Natural killer cell (primary cell): ENCODE measurements at places on chromosomes 2 and 18. TPM values are rescaled to one million over a fixed set of nuclear protein-coding genes. Genes with fewer than 3 reads are reported as not detected.

Gene CEP76
- 9.8 TPM for total RNA-seq

GRCh38 chr18:56637176-56637575 is 1.2 kb downstream of the TXNL1 start:
- no peak for DNase-seq
- H3K4me1 ChIP-seq: peaks cover 9% of the 10 kb centered on the region
- H3K36me3 ChIP-seq: no peaks in the 10 kb centered on the region
- H3K27ac ChIP-seq: peak overlapping the region; percentile 96
- H3K27me3 ChIP-seq: no peaks in the 10 kb centered on the region

DNA sequence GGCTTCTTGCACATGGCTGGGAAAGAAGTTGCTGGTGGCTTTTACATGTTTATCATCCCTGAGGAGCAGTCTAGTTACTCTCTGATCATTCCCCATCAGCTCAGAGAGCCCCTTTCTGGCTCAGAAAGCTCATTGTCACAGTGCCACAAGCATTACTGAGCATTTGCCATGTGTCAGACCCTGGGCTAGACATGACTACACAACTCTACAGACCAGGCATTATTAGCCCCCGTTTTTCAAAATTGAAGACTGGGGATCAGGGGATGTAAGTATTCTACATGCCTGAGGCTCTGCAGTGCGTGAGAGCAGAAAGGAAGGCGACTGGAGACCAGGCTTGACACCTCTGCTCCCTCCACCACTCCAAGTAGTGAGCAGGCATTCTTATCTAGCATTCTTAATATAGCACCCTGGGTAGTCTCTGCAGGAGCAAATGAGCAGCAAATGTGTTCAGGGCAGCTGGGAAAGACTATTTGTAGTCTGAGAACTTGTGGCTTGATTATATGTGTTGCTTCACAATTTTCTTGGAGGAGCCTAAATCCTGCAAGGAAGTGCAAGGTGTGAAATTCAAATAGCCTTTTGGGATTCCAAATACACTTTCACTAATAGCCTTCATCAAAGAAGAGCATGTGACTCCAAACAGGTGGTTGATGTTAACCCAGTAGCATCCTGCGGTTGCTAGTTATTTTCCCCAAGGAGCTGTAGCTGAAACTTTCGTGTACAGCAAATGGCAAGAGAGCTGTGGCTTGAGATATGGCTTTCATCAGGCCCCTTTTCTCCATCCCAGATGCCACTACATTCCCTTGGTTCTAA is 143.2 kb downstream of the DDX1 start:
- H3K4me1 ChIP-seq: no peaks in the 10 kb centered on the region
- H3K27me3 ChIP-seq: no peaks in the 10 kb centered on the region
- H3K36me3 ChIP-seq: no peaks in the 10 kb centered on the region
- DNase-seq: no peak
- no peak overlapping the region for H3K4me3 ChIP-seq

DNA sequence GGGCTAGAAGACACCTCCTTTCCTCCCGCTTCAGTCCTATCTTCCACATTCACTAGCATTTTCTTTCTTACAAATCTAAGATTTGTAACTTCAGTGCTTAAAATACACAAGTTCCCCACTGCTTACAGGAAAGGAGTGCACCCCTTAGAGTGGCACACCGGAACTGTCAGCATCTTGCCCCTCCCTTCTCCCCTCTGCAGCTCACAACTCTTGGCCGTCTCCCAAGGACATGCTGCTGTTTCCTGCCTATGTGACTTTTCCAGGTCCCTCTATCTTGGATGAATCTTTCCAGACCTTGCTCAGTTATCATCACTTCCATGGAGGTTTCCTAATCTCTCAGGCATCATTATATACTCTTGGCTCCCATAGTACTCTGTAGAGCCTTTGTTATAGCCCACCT is 334.8 kb downstream of the CELF4 start:
- DNase-seq: no peak
- H3K27me3 ChIP-seq: no peaks in the 10 kb centered on the region
- no peaks in the 10 kb centered on the region for H3K36me3 ChIP-seq
- no peak overlapping the region for H3K27ac ChIP-seq
- no peaks in the 10 kb centered on the region for H3K4me1 ChIP-seq
- no peak overlapping the region for H3K4me3 ChIP-seq

- no peaks in the 10 kb centered on the region for H3K36me3 ChIP-seq
- H3K4me3 ChIP-seq: no peak overlapping the region
- H3K27me3 ChIP-seq: no peaks in the 10 kb centered on the region
- H3K4me1 ChIP-seq: no peaks in the 10 kb centered on the region
- no peak for DNase-seq
Measured at GRCh38 chr2:19631871-19632270, 269.9 kb downstream of the TTC32 start.

- no peak for DNase-seq
- no peak overlapping the region for H3K4me3 ChIP-seq
- no peaks in the 10 kb centered on the region for H3K4me1 ChIP-seq
- H3K27me3 ChIP-seq: no peaks in the 10 kb centered on the region
- no peak overlapping the region for H3K27ac ChIP-seq
- no peaks in the 10 kb centered on the region for H3K36me3 ChIP-seq
Measured at GRCh38 chr18:26487437-26487836, 60.9 kb downstream of the KCTD1 start.

- H3K27ac ChIP-seq: no peak overlapping the region
- no peaks in the 10 kb centered on the region for H3K4me1 ChIP-seq
- H3K4me3 ChIP-seq: no peak overlapping the region
Measured at GRCh38 chr2:229378386-229378785, 107.3 kb upstream of the PID1 start.

GRCh38 chr2:3449086-3449485 is 69.6 kb downstream of the TRAPPC12 start:
- no peak overlapping the region for H3K4me3 ChIP-seq
- no peaks in the 10 kb centered on the region for H3K4me1 ChIP-seq
- H3K27ac ChIP-seq: no peak overlapping the region
- peaks cover 52% of the 10 kb centered on the region for H3K36me3 ChIP-seq
- H3K27me3 ChIP-seq: no peaks in the 10 kb centered on the region

GRCh38 chr2:111032721-111033429 is 87.8 kb upstream of the BCL2L11 start:
- no peaks in the 10 kb centered on the region for H3K36me3 ChIP-seq
- H3K27ac ChIP-seq: no peak overlapping the region
- no peak overlapping the region for H3K4me3 ChIP-seq
- no peak for DNase-seq

DNA sequence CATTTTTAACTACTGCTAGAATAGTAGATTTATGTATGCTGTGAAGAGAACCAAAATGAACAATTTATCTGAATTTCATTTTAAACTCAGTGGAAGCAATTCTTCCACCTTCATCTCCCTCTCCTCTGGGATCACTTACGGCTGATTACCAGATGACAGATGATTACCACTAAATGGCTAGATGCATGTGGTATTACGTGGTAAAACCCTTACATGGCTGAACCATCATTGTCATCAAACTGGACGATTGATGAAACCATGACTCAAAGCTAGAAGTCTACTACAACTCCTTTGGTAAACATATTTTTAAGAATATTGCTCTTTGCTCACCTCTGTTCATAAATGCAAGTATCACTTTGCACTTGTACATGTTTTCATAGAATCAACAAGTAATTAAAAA is 48.5 kb upstream of the DOCK10 start:
- H3K36me3 ChIP-seq: no peaks in the 10 kb centered on the region
- H3K4me1 ChIP-seq: no peaks in the 10 kb centered on the region
- no peak for DNase-seq
- H3K27me3 ChIP-seq: no peaks in the 10 kb centered on the region

DNA sequence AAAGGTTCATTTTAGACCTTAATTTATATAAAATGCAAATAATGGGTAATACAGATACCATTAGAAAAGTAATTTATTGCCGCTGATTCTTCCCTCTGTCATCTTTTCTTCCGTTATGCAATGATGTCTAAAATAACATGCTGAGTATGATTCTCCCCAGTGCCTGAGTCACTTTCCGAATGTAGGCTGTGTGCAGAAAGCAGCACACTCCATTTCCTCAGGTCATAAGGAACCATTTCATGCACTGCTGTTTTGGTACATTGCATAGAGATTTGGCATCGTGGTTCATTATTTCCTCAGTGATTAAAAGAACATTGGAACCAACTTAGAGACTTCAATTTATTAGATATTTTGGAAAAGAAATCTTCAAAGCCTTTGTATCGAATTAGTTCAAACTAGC is 173.5 kb downstream of the CDH2 start:
- no peaks in the 10 kb centered on the region for H3K36me3 ChIP-seq
- no peak overlapping the region for H3K27ac ChIP-seq
- no peak overlapping the region for H3K4me3 ChIP-seq

Gene WDR12
- 7.8 TPM for total RNA-seq

Gene ZNG1B
- 26.7 TPM for total RNA-seq

Gene PLA2R1
- not detected for total RNA-seq

Gene TXNDC2
- total RNA-seq: not detected

DNA sequence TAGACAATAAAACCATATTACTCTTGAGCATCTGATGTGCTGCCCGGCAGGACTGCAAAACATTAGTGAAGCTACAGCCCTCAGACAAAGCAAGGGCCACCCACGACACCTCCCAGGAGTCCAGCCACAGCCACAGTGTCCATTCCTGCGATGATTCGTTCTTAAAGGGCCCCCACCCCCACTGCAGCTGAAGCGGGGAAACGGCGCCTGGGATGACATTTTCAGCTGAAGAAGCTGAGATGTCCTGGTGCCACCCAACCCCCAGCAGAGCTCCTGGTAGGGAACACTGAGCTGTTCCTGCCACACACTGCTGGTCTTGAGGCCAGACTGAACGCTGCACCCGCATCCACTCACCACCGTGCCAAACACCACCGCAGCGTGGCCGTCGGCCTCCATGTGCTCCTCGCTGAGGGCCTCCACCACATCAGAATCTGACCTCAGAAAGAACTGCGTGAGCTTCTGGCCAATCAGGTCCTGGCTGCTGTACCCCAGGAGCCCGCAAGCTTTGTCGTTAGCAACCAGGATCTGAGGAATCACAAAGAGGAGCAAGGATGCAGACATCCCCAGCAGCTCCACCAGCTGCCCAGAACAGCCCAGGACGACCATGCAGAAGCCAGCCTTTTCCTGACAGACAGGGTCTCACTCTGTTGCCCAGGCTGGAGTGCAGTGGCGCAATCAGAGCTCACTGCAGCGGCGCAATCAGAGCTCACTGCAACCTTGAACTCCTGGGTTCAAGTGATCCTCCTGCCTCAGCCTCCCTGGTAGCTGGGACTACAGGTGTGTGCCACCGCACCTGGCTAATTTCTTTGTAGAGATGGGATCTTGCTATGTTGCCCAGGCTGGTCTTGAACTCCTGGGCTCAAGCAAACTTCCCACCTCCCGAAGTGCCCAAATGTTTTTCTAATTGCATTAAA is 9.5 kb downstream of the PASK start:
- no peak overlapping the region for H3K4me3 ChIP-seq
- peaks cover 7% of the 10 kb centered on the region for H3K36me3 ChIP-seq
- H3K4me1 ChIP-seq: no peaks in the 10 kb centered on the region
- no peaks in the 10 kb centered on the region for H3K27me3 ChIP-seq
- DNase-seq: no peak

DNA sequence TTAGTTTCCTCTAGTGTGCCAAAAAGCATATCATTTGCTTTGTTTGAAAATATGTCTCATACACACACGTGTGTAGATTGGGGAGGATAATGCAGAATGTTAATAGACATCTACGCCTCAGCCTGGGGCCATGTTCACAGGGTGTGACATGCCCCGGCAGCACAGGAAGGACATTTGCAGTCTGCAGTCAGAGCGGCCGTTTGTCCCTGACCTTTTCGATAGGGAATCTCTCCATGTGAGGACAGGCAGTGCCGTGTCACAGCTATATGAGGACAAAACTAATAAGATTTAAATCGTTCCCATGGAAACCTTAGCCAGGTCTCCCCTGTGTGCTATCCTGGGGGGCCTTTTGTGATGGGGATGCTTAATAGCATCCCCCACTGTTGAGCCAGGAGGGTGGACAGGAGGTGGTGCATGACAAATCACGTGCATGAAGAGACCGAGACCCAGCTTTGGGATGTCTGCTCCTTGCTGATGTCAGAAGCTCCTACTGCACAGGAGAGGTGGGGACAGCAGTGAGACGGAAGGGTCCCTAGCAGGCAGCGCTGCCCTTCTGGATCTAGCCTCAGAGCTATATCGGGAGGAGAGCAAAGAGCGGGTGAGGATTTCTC is 100.6 kb downstream of the RNF144A start:
- H3K27me3 ChIP-seq: no peaks in the 10 kb centered on the region
- no peak overlapping the region for H3K27ac ChIP-seq
- H3K36me3 ChIP-seq: peaks cover 12% of the 10 kb centered on the region
- no peaks in the 10 kb centered on the region for H3K4me1 ChIP-seq

DNA sequence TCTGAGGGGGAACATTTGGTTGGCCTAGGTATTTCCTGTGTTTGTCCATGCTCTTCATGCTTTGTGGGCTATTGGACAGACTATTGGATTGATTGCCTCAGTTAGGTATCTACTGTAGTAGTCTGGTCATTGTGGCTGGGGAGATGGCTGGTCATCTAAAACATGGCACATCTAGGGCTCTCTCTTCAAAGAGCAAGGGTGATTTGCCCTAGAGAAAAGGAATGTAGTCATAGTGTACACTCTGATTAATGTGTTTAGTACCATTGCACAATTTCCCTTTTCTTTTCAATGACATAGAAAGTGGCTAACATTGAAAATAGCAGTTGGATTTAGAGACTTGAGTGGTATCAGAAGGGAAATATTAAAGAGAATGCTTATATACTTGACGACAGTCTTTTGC is 114.3 kb downstream of the LCLAT1 start:
- no peak overlapping the region for H3K27ac ChIP-seq
- H3K27me3 ChIP-seq: no peaks in the 10 kb centered on the region
- H3K4me1 ChIP-seq: no peaks in the 10 kb centered on the region
- DNase-seq: no peak
- H3K4me3 ChIP-seq: no peak overlapping the region

GRCh38 chr18:78074400-78075020 is 824.9 kb downstream of the GALR1 start:
- DNase-seq: no peak
- H3K4me3 ChIP-seq: no peak overlapping the region
- no peaks in the 10 kb centered on the region for H3K36me3 ChIP-seq
- H3K27ac ChIP-seq: no peak overlapping the region
